ENCODE measurements at places on chromosomes 13 and 19.

GRCh38 chr19:45346449-45346848, 5.9 kb downstream of the KLC3 start:
- DNase-seq: no peak

DNA sequence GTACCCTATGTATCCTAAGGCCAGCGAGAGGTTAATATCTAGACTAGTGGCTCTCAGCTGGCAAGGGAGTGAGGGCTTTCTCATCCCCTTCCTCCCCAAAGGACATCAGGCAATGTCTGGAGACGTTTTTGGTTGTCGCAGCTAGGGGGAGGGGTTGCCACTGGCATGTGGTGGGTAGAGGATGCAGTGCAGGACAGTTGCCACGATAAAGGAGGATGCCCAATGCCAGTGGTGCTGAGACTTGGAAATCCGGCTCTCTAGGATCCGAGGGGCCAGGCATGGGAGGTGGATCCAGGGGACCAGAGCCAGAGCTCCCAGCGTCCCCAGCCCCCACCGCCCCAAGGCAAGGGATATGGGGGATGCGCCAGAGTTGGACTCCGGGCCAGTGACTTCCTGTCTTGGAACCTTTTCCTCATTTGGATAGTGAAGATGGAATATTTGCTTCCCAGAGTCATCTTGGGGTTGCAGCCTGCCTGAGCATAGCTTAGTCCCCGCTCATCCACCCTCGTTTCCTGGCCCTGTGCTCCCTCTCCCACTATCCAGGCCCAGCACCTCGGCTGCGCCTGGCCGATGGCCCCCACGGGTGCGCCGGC, 4.9 kb downstream of the SSC5D start:
- DNase-seq: no peak

GRCh38 chr13:99661791-99662190, 160.5 kb downstream of the TM9SF2 start:
- no peak for DNase-seq

DNA sequence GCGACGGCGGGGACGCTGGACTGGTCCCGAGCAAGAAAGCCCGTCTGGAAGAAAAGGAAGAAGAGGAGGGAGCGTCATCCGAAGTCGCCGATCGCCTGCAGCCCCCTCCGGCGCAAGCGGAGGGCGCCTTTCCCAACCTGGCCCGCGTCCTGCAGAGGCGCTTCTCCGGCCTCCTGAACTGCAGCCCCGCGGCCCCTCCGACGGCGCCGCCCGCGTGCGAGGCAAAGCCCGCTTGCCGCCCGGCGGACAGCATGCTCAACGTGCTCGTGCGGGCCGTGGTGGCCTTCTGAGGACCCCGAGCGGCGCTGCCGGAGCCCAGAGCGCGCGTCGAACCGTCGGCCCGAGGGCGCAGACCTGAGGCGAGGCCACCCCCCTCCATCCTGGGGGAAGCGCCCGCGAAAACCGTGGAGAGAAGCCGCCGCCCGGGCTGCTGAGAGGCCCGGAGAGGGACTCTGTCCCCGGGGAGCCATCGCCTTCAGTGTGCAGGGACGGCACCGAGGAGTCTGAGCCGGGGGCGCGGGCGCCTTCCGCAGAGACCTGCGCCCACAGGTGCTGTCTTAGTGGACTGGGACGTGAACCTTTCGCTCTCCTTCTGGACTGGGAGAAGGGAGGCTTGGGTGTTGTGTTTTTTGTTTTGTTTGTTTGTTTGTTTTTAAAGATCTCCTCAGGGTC, 3.5 kb downstream of the IER2 start:
- no peak for DNase-seq

DNA sequence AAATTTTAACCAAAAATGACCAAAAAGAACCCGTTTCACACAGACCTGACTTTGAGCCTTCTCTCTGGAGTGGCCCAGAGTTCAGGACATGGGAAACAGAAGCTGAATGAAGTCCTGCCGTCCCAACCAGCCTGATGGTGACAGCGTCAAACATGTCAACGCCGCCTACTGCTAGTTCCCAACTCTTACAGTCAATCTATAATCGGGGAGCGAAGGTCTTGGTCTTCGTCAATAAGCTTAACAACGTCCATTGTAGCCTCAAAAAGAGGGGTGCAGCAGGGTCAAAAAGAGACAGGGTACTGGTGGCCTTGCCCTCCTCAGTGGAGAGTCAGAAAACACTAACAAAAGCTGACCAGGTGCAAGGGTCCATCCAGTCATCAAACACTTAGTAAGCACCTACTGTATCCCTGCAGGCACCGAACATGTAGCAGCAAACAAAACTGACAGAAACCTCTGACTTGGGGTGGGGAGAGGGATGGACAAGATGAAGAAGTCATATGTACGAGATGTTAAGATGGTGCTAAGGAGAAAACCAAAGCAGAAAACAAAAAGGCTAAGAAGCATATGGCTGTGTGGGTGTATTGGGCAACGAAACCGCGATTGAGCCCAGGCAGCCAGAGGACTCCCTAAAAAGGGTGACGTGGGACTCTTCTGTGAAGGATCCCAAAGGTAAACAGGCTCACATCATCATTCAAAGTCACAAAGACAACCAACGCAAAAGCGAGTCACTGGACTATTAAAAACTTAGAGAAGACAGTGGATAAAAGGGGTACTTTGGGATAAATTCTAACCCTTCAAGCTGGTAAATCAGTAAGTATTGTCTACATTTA, 12.0 kb downstream of the MLLT1 start:
- no peak for DNase-seq

- no peak for DNase-seq
Measured at GRCh38 chr19:7115721-7116120, 46.2 kb downstream of the ZNF557 start.

All from T-helper 1 cell (primary cell).